ENCODE measurements at places on chromosomes 2 and 18.
A peak's percentile ranks its signal among the peaks of the same experiment; 100 is the strongest.

- DNase-seq: no peak
Measured at GRCh38 chr2:188786368-188786841, 187.8 kb upstream of the COL3A1 start.

- no peak for DNase-seq
Measured at GRCh38 chr2:238227587-238228032, 12.2 kb downstream of the HES6 start.

- DNase-seq: no peak
Measured at GRCh38 chr2:167471734-167472133, 583.5 kb downstream of the XIRP2 start.

GRCh38 chr2:3126171-3126910 is 251.3 kb downstream of the EIPR1 start:
- no peak for DNase-seq

DNA sequence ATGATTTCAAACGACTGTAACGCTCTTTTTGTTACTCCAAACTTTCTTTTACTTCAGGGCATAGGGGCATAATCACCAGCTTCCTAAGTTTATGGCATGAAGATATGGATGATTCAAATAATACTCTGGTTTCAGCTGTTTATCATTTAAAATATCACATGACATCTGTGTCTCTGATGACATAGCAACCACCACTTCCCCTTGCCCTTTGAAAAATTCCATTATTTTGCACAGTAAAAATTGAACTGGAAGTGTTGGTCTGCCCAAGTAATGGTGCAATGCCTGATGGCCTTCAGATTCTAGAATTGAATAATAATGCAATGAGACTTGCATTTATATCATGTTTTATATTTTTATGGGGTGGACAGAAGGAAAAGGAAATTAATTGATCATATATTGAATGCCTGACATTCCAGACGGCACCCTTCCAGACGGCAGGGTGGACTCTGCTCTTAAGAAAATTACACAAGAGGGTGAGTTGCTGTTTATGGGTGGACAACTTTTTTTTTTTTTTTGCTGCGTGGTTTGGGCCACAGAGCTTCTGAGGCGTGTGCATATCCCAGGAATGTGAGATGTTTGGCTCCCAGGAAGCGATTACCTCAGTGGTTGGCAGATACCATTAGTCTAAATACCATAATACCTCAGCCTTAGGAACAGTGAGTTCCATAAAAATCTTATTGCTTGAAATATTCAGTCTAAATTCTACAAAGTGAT is 101.7 kb upstream of the ZNF521 start:
- no peak for DNase-seq

DNA sequence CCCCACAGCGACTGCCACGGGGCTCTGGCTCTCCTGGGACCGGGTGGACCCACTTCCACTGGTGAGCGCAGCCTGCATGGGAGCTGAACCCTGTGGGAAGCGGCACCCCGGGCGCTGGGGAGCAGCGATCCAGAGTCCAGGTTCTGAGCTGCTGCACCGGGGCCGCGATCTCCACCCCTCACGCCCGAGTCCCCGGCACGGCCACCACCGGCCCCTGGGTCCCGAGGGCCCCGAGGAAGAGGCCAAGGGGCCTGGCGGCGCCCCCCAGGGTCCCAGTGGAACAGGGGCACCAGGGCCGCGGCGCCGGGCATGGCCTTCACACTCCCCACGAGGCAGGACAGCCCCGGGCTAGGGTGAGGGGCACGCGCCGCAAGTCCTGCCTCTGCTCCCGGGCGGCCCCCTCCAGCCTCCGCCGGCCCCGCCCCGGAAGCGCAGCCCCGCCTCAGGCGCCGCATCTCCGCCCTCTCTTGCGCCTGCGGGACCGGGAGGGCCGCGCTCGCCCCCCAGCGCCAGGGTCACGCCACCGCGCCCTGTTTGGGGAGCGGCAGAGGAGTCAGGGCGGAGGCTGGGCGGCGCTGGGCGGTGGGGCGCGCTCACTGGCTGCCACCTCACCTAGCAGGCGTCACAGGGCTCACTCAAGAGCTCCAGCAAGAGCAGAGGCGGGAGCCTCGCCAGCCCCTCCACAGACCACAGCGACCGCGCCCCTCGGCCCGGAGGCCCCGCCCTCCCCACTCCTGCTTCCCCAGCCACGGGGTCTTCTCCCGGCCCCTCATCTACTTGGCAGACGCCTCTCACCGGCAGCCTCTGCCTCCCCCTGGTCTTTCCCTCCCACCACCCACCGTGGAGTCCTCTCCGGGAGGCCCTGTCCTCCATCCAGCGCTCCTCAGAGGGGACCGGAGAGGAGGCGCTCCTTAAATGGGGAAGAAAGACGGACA is 26.8 kb downstream of the THAP4 start:
- DNase-seq: peak; percentile 46

GRCh38 chr2:221958224-221958623 is 340.6 kb downstream of the PAX3 start:
- no peak for DNase-seq

- no peak for DNase-seq
Measured at GRCh38 chr2:23494286-23494685, 109.3 kb downstream of the KLHL29 start.

DNA sequence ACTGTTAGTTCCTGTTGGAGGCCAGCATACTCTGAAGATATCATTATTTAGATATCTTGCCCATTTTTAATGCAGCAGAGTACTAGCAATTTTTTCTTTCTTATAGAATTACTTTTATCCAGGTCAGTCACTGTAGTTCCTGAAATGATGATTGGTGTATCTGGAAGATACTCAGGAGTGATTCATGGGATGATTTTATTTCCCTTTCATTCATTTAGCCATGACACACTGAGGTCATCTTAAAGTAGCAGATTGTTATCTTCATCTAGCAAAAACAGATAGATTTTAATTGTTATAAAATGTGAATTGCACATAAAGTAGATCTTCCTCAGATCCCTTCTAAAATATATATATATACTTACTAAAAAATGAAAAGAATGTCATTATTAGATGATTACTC is 109.1 kb downstream of the PIK3C3 start:
- DNase-seq: no peak

- DNase-seq: no peak
Measured at GRCh38 chr18:43422518-43422917, 145.2 kb upstream of the SYT4 start.

Data from skin of body (tissue), 3 donors.